ENCODE measurements at places on chromosomes 12 and 14.

DNA sequence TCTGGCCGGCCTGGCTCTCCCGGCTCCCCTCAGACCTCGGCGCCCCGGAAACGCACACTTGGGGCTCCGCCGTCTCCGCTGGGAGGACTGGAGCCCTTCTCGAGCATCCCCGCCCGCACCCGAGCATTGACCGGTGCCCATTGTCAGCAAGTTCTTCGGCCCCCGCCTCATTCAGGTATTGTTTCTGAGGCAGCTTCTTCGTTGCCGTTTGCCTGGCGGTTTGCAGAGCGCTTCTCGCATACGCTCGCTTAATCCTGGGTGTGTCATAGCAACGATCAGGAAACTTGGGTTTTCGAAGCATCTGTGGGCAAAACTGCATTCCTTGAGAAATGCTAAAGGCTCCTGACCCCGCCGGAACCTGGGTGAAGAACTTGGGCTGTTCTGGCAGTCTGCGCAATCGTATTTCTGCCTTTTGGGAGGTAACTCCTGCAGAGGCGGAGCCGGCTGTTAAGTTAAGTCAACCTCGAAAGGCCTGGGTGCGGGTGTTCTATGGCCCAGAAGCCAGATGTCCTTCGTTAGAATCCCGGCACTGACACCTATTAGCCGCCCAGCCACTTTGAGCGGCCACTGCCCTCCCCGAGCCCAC is 518 bp downstream of the GSKIP start:
- DNase-seq: peak; percentile 26

GRCh38 chr14:91350813-91351511 is 66.7 kb downstream of the CCDC88C start:
- DNase-seq: peak; percentile 35

DNA sequence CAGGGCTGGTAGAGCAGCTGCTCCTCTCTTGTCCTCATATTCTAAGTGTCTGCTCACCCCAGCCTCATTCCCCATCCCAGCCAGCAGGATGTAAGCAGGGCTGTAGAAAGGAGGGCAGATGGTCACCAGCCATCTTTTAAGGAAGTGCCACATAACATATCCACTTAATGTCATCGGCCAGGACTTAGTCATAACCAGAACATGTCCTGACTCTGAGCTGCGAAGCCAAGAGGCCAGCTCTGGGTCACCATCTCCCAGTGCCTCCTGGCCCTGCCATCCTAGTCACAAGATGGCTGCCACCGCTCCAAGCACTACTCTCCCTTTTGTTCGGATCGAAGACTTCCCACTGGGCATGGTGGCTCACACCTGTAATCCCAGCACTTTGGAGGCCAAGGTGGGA is 123.9 kb downstream of the PLXNC1 start:
- DNase-seq: no peak

GRCh38 chr12:73656375-73656774 is 881.3 kb upstream of the ATXN7L3B start:
- no peak for DNase-seq

GRCh38 chr12:122407208-122407607 is 15.3 kb downstream of the CLIP1 start:
- DNase-seq: no peak

DNA sequence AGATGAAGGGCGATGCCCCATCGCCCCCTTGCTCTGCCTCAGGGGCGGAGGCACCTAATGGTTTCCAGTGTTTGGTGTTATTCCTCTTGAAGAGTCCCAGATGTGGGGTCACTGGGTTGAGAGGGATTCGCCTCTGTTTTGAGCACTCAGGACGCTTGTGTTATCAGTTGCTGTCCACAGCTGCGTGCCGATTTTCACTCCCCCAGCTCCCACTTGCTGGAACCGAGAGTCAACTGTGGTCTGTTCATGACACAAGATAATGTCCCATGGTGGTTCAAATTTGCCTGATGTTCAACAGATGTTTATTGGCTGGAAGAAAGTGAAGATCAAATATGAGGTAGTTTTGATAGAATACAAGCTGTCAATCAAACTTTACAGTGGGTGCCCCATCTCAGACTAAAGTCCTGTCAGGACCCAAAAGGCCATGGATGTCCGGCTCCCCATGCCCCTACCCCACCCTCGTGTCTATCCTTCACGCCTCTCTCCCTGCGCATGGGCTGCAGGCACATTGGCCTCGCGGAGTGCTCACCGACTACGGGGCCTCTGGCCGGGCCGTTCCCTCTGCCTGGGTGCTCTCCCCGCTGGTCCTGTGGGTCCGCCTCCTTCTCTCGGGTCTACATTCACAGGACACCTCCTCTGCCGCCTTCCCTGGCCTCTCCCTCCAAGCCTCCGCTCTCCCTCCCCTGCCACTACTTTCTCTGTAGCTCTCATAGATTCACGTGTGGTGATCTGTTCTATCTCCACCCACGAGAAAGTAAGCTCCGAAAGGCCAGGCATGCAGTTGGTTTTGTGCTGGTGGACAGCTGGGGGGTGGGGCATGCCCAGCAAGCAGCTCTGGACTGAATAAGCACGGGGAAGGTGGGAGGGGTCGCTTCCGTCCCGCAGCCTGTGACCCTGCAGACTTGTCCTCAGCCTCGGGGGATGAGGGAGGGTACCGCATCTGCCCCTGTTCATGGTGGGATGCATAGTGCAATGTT is 6.8 kb upstream of the TRAF3 start:
- no peak for DNase-seq

GRCh38 chr12:13817131-13817530 is 164.3 kb downstream of the GRIN2B start:
- DNase-seq: no peak

GRCh38 chr12:13000616-13000924 is 505 bp upstream of the HEBP1 start:
- peak; percentile 39 for DNase-seq

DNA sequence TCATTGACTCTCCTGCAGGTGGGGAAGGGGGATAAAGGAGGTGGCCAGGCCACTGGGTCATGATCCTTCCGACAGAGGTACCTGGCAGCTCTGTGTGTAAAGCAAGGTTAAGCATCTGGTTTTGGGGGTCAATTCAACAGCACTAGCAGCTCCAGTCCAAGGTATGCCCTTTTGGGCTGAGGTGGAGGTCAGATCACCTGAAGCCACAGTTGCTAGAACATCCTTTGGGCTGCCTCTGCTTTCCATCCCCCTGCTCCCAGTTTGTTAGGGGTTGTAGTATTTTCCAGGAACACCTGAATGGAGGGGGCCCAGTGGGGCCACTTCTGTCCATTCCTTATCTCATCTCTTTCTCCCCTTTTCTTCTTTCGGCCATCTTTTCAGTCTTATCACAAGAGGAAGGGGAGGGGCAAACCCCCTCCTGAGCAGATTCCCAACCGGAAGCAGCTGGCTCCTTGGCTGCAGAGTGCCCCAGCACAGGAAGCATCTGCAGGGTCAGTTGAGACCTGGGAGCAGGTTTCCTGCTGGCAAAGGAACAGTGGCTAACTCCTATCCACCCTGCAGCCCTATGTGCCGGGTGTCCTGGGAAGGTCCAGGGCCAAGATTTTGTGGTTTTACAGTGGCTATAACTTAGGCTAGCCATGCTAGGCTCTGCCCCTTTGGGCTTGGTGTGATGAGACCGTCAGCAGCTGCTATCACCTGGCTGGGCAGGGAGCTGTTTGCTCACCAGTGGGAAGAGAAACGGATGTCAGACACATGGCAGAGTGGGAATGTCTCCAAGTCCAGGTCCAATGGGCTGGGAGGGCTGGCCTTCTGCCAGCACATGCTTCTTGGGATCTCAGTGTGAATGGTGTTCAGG is 40.2 kb downstream of the SH2B3 start:
- DNase-seq: no peak

DNA sequence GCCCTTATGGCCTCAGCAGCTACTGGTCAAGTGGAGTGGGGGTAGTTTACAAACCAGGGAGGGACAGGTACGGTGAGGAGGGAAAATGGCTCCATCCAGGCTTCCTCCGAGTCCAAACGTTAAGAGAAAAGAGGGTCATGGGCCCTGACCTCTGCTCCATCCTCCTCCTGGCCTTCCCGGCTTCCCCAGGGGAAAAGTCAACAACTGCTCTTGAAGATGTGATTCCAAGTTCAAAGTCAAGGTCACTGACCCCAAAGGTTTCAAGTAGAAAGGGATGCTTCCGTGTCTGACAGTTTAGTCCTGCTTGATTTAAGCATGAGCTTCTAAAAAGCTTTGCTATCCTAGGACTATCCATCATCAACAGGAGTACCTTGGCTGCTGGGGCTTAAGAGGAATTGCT is 28.5 kb downstream of the CCDC88C start:
- no peak for DNase-seq

DNA sequence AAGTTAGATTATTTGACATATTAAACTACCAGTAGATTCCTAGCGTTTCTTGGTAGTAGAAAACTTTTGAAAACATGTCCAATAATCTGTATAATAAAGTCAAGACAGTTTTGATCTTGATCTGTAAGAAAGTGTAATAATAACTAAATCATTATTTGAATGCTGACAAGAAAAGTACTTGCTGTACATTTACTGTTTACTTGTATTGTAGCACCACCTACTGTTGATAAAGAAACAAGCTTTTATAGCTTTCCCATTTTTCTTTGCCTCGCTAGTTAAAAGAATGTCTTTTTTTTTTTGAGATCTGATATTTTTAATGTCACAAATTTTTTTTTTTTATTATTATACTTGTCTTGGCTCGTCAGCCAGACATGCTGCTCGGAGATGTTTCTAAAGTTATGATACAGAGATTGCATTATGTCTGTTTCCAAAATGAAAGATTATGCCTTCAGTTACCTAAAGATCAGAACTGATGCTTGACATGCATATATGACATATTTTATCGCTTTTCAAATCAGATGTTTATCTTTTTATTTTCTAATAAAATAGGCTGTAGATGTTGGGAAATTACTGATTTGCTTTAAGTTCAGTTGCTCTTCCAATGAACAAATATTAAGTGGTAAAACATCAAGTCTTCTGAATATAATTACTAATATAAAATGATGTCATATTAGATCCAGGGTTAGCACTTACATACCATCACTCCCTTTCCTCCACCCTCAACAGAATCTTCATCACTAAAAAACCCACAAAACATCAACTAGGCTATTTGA is 140.5 kb downstream of the AKAP6 start:
- no peak for DNase-seq

GRCh38 chr12:131525795-131526508 is 184.9 kb upstream of the SFSWAP start:
- DNase-seq: no peak

GRCh38 chr12:54053003-54053750 is 458 bp upstream of the HOXC4 start:
- no peak for DNase-seq

- DNase-seq: no peak
Measured at GRCh38 chr12:57775563-57776246, 3.3 kb downstream of the EEF1AKMT3 start.

GRCh38 chr12:26736563-26737486 is 96.2 kb downstream of the ITPR2 start:
- DNase-seq: no peak

DNA sequence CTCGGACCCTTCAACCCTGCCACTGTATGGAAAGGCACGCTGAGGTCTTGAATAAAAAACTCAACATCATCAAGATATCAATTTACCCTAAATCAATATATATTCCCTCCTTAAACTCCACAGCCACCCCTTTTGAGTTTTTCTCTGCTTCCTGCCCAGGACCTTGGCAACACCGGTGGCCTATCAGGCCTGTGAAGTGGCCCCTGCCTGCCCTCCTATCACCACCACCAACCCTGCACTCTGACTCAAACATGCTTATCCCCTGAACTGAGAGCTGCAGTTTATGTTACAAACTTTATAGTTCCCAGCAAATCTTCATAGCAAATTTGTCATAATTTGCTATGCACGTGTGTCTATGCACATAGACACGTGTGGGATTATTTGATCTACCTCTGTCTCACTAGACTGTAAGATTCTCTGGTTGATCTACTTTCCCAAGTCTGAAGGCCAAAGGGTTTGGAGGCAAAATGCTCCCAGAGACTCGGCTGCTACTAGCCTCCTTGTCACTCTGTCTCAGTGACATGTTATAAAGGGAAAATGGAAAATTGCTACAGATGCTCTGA is 63.4 kb downstream of the SPTB start:
- DNase-seq: no peak

DNA sequence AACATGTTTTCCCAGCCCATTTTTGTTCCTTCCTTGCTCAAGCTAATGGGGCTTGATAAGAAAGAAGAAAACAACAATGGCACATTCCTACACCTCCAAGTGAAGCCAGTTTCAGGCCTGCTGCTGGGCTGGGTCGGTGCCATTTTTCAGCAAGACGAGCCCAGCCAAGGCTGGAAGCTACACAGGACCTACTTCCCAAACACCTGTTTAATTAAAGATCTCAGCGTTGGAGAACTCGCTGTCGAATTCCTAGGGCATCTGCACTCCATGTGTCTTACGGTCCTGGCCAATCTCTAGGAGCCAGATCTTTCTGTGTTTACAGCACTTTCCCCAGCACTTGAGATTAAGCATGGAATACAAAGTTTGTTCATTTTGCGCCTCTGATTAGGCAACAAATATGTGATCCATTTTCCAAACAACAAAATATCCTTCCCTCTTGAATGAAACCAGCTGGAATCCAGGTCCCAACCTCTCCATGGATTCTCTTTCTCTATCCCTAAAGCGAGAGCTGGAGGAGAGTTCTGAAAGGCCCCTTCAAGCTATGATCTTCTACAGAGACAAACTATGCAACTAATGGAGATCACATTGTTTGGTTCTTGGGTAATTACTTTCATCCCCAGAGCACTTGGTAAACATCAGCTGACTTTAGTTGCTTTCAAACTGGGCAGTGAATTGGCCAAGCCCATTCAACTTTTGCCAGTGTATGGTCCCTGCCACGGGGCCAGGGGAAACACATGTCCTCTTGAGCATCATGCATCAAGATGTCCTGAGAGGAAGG is 34.3 kb upstream of the TC2N start:
- DNase-seq: no peak

GRCh38 chr12:46266382-46266791 is 2.5 kb downstream of the SLC38A1 start:
- DNase-seq: no peak

Measured in H54 (cell line).